ENCODE measurements at places on chromosomes 6 and 20. TPM values are rescaled to one million over a fixed set of nuclear protein-coding genes. Genes with fewer than 3 reads are reported as not detected.

The CTAGE9 gene
- not detected for polyA plus RNA-seq

The OPRL1 gene
- 0.69 TPM for polyA plus RNA-seq

The PPP1R3G gene
- 1.5 TPM for polyA plus RNA-seq

DNA sequence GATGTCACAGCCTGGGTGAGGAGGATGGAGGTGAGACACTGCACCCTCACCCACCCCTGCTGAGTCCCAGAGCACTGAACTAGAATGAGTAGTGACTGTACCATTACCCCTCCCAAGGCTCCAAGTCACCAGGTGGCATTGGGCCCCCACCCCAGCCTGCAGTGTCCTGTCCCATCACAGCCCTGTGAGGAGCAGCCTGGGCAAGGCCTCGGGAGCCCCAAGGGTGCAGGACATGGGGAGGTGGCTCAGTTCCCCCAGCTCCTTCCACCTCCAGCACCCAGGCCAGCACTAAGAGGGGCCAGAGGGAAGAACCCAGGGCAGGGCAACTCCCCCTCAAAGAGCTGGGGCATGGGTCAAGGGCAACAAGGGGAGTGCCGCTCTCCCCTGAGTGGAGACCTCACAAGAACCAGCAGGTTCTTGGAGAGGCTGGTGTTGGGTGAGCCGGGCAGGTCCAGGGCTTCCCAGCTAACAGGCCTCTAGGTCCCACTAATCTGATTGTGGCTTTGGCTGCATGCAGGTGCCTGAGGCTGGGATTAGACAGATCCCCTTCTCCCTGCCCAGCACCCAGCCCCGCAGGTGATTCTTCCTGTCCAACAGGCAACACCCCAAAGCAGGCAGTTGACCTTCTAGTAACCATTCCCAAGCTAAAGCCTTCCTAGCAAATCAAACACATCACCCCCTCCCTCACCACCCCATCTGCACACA, 2.6 kb downstream of the CST4 start:
- no peak for DNase-seq

GRCh38 chr6:103122766-103123601, 1729.5 kb downstream of the GRIK2 start:
- peak; percentile 33 for DNase-seq

DNA sequence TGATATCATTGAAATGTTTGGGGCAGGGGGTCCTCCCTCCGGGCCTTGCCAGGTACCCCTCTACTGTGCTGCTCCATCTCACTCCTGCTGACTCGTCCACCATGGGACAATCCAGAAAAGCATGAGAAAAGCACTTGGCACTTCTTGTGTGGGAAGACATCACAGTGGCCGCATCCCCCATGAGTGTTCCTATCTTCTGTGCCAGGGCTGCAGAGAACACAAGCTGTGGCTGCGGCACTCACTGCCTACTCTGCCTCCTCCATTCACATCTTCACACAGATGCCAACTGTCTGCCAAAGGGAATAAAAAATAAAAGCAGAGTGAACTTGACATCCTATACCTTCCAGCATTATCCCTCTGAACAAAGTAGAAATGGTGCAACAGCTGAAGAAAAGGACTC, 117.4 kb upstream of the PROKR2 start:
- no peak for DNase-seq

GRCh38 chr6:16671302-16672289, 89.7 kb downstream of the ATXN1 start:
- DNase-seq = no peak

Measured in right renal cortex interstitium (tissue), 3 donors.